ENCODE measurements at places on chromosomes 3 and 15.

DNA sequence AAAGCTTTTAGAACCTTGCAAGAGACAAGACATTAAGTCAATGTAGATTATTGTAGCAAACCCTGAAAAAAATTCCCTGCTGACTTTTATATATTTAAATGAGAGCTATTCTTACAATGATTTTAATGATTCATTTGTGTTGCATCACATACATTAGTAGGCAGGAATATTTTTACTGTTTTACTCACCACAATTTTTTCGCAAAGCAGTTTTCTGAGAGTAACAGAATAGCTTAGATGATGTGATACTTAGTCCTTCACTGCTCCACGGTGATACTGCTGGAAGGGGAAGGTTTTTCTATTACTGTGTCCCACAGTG lies 43.9 kb upstream of the CLRN1 start:
- no peak for DNase-seq

DNA sequence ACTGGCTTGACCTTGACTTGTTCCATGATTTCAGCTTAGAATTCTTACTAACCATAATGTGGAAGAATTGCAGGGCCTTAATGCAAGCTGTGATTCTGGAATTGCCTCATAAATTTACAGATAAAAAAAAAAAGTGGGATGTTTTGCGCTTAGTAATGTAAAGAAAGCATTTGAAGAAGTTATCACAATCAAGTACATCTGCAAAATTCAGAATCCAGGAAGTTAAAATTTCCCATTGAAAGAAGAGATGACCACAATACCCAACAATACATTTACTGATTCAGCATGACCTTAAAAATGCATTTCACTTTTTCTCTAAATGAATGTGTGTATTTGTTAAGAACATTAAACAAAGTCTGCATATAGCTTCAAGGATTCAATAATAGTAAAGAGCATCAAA lies 65.1 kb upstream of the CCNL1 start:
- DNase-seq: no peak

DNA sequence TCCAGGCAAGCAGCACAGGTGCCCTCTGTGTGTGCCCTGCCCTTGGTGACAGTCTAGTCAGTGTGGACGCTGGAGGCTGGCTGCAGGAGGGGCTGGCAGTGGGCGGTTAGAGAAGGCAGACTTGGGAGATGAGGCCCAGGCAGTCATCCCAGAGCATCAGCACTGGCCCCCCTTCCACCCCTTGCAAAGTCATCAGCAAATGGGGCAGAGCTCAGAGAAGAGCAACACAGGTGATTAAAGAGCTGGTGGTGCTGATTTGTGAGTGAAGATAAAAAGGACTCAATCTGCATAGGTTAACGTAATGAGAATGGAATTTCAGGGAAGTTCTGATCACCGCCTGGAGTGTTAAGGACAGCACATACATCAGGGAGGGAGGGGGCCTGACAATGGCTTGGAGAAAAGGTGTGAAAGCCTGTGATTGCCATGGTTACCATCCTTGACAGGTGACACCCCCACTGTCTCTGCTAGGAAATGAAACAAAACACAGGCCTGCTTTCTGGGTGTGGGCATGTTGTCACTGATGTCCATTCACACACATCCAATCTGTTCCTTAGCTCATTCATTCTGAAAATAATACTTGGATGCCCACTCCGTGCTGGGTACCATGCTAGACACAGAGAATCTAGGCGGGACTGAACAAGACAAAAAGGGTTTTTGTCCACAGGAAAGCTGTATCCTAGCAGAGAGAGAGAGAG lies 269.6 kb upstream of the ST8SIA2 start:
- DNase-seq: no peak

DNA sequence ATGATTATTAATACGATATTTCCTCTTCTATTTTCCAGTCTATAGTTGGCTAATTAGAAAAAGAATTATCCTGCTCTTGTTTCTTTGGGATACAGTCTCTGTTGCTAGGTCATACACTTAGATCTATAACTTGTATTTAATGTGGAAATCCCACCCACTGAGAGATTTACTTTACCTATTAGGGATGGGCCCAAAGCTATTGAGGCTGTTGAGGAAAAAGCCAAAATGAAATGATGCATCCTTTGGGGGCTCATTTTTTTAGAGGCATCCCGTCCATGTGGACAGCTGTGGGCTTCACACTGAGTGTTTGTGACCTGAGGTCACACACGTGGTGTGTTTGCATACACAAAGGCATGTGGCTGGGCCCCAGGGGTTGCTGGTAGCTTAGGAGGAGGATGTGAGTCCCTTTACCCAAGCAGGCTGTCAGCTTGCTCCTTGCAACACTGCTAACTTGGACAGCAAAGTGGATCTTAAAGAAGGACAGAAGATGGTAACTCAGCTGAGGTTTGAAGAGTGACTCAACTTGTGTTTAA lies 477.4 kb downstream of the AGBL1 start:
- DNase-seq: no peak

DNA sequence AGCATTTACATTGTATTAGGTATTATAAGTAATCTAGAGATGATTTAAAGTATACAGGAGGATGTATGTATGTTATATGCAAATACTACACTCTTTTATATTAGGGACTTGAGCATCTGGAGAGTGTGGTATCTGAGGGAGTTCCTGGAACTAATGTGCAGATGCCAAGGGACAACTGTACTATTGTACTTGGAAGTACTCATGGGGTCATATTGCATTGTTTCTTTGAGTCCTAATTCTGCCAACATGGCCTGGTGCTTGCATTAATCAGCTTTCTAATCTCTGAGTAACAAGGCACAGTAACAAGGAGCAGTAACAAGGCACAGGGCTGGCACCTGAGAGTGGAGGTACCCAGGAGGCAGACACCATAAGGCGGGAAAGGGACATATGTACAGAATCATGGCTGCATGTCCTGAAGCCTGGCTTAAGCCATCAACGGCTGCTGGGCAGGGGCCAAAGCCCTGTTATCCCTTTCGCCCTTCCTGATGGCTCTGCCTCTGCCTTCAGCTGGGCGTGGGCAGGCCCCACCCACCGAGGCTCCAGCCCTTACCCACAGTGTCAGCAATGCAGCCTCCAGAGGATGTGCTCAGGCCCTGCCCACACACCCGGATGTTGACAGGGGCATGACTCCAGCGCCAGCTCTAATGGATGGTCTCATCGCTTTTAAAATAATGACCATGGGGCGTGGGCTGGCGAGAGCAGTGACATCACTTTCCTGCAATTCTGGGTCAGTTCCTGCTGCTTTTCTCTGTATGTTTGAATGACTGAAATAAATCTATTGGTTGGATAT lies 22.9 kb downstream of the CEMIP start:
- DNase-seq: no peak

- DNase-seq: no peak
Observed at GRCh38 chr15:71562251-71562650, 248.1 kb upstream of the NR2E3 start.

Data from CD4-positive, alpha-beta T cell treated with Interleukin-4 for 4 hours (primary cell).